Purkinje cell (primary cell): ENCODE measurements at places on chromosomes 1 and 21. TPM values are rescaled to one million over a fixed set of nuclear protein-coding genes. Genes with fewer than 3 reads are reported as not detected.

Gene CLCA1
- not detected in 2 replicates for polyA plus RNA-seq

Gene GBP1
- polyA plus RNA-seq: 0.74 and 1.7 TPM in 2 replicates

Gene FNDC7
- not detected in 2 replicates for polyA plus RNA-seq

Gene APH1A
- 0.42 and 0.98 TPM in 2 replicates for polyA plus RNA-seq

Gene CTSK
- 3.8 and 11.7 TPM in 2 replicates for polyA plus RNA-seq

Gene HAO2
- polyA plus RNA-seq: not detected in 2 replicates

Gene SEC16B
- 0.65 and 2.0 TPM in 2 replicates for polyA plus RNA-seq

Gene OR2G2
- not detected in 2 replicates for polyA plus RNA-seq

Gene RASAL2
- polyA plus RNA-seq: 17.3 and 19.4 TPM in 2 replicates

Gene NTMT2
- not detected in 2 replicates for polyA plus RNA-seq

Gene CYP2J2
- polyA plus RNA-seq: 0.52 and 2.2 TPM in 2 replicates

Gene HSD3B2
- polyA plus RNA-seq: not detected in 2 replicates
